ENCODE measurements at places on chromosomes 4 and X.

DNA sequence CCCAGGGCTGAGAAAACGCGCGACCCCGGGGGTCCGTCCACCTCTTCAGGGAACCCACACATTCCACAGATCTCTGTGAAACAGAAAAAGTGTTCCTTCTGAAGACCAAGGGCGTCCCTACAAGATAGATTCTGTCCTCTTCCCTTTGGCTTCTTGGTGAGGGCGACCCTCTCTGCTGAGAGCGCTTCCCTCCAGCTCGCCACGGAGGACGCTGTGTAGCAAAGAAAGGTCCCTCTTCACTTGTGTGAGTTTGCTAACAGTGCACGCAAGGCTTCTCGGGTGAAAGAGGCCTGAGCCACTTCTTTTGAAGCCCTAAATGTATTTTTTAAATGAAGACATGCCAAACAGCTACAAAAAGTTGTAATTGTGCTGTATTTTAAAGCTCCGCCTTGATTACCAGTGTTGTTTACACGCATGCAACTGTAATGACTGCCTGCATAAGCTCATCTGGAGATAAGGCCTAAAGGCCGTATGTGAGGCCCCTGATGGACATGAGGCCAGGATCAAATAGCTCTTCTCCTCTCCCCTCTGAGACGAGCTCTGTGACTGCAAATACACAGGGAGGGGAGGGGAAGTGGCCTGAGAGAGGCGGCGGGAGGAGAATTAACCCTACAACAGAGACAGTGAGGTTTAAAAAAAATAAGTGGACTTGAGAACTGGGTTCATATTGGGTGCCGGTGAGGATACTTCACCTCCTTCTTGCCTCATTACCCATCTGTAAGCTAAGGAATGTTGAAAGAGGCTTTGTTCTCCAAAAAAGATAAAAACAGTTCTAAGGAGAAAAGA is 95.5 kb downstream of the SOWAHB start:
- no peak for DNase-seq

DNA sequence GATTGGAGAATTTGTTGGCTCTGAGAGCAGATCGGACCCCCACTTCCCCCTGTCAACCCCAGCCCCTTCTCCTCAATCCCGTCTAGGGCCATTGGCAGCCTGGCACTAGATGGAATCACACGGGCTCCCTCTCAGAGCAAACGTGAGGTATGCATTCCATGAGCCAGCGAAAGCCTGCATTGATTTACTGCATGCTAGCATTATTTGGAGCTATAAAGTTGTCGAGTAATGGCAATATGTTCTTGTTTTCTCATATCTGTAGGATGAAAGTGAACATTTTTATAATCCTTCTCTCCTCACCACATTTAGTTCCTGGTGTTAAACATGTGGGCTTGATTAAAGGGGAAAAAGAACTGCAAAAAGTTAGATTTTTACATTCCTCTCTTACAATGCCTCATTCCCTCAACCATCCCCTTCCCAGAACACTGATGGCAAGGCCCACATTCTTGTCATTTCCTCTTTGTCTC is 159.2 kb downstream of the SPRY1 start:
- DNase-seq = no peak

GRCh38 chr4:87058356-87059073 is 123.7 kb downstream of the AFF1 start:
- no peak for DNase-seq

GRCh38 chr4:154559494-154560418 is 3.1 kb upstream of the FGB start:
- DNase-seq = no peak

DNA sequence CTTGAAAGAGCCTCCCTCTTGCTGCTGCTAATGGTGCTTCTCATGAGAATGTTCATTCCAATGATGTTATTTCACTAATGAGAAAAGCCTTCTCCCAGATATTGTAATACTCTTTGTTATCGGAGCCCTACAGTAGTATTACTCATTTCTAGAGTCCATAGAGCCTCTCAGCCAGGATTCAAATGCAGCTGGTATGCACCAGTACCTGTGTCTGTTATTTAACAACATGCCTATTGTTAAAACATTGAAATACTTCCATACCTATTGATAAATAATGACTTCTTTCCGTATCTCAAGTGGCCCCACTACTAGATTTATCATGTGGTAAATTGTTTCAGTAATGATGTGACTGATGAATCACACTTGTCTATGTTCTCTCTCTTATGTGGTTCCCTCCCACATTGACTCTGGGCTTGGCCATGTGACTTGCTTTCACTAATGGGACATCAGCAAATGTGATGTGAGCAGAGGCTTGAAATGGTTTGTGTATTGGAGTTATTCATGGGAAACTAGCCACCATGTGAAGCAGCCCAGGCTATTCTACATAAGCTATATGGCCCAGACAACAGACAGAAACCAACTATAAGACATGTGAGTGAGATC is 207.6 kb downstream of the THOC2 start:
- DNase-seq = no peak

- no peak for DNase-seq
These were observed 89.8 kb downstream of the FNIP2 start for GRCh38 chr4:158858410-158859199.

DNA sequence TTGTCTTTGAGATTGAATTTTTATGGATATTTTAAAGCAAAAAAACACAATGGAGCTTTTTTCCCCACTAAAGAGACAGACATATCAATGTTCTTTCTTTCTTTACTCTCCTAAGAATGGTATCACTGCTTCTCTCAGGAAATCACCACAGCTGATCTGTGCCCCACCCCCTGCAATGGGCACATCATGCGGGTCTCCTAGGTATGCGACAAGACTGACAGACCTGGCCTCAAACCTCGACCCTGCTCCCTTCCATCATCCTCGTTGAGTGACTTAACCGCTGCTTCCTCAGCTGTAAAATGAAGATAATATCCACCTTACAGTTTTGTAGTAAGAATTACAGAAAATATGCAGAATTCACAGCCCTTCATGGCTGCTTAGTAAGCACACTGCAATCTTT is 58.3 kb downstream of the LEF1 start:
- no peak for DNase-seq

DNA sequence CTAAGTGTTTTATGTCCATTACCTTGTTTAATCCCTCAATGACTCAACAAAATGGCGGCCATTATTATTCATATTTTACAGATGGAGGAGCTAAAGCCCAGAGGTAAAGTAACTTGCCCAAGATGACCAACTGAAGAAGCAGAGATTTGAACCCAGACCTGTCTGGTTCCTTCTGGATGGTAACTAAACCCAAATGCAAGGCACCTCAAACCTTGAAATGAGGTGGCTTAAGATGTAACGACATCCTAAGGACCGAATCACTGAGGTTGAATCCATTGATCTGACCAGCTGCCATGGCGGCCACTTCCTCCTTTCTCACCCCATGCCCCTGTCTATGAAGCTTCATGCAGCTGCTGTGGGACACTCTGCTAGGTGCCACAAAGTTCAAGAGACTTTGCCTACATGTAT is 932 bp downstream of the TLR10 start:
- no peak for DNase-seq

DNA sequence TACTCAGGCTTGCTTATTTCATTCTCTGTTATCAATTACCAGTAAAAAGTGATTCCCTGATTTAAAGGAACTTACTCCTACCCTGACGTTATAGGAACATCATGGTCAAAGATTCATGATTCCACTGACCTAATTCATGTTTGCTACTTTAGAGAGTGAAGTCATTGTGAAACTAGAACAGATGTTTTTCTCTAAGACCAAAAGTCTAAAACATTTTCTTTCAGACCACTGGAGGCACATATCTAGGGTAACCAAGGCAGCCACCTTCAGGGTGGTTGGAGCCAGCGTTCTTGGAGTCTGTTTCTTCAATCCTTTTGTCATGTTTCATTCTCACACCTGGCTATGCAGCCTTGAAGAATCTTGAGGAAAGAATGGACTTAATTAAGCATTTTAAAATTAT is 77.8 kb downstream of the GALNTL6 start:
- no peak for DNase-seq

DNA sequence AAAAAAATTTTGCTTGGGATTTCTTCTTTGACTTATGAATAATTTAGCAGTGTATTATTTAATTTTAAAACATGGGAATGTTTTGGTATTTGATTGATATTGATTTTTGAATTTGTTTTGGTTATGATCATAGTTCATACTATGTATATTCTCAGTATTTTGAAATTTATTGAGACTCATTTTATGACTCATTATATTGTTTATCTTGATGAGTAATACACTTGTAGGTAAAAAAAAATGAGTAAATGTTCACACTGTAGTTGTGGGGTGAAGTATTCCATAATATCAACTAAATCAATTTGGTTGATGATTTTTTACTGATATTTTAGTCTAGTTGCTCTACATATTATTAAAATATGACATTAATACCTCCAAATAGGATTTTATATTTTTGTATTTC is 1142.2 kb downstream of the ADGRL3 start:
- no peak for DNase-seq

DNA sequence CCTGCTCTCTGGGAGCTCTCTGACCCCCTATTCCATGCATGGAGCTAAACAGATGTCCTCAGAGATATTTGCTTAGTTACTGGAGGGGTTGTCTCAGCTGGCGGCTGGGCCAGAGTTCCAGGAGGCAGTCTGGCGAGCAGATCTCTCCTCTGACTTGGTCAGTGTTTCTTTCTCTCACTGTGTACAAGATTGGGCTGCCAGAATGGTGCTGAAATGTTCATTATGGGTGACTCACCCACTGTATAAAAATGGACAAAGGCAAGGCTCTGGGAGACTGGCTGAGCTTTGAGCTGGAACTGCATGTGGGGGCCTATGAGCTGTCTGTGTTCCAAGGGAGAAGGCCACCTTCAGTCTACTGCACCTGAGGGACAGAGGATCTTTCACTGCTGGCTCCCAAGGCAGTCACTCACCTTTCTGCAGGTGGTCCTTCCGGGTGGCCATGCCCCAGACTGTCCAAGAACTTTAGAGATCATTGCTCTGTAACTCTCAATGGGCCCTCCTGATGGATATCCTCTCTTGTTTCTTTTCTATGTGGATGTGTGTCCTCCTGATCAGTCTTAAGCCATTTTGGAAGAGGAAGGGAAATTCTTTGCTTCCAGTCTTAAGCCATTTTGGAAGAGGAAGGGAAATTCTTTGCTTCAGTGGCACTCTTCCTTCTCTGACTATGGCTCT is 88.2 kb downstream of the CFAP299 start:
- DNase-seq = no peak

GRCh38 chrX:79415056-79415455 is 47.9 kb upstream of the ITM2A start:
- DNase-seq = no peak

- no peak for DNase-seq
These were observed 4.3 kb upstream of the TSPAN5 start for GRCh38 chr4:98662626-98663225.

- DNase-seq = no peak
These were observed 81.4 kb downstream of the AMELX start for GRCh38 chrX:11374570-11374969.

DNA sequence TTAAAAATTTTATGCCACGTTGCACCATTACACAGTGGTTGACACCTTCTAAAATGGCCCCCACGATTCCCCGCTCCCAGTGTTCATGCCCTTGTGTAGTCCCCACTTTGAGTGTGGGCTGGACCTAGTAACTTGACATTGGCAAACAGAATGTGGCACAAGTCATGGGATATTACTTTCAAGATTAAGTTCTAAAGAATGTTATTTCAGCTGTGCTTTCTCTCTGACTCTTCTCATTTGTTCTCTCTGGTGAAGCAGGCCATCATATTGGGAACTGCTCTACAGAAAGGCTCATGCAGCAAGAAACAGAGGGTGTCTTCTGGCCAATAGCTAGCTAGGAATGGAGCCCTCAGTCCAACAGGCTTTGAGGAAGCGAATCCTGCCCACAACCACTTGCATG is 67.1 kb downstream of the ATXN3L start:
- no peak for DNase-seq

DNA sequence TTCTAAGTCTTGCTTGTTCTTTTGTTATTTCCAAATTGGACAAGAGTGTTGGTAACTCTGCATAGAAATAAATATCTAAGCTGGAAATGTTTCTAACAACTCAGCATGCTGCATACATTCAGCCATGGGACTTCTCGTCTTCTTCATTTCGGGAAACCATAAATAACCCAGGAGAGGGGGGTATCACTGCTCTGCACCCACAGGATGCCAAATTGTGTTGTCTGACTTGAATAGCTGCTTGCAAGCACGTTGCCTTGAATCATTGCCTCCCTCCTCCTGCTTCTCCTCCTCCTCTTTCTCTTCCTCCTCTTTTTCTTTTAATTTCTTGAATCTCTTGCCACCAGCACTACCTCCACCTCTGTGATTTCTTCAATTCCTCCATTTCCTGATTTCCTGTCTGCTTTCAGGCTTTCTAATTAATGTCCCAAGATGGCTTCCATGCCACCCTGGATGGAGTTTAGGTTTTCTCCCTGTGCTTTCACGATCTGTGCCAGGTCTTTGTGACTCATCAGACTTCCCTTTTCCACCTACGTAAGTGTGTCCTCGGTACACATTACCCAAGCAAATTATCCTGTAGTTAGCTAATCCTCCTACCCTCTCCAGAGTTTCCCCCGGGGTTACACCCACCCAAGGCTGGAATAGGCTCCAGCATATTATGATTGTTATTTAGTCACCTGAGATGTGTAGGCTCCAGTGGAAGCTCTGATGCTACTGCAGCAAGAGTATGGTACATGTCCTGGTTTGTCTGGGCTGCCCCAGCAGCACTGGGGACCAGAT is 122.6 kb upstream of the VCX3B start:
- no peak for DNase-seq

GRCh38 chrX:50448565-50448964 is 22.1 kb downstream of the DGKK start:
- DNase-seq = no peak

DNA sequence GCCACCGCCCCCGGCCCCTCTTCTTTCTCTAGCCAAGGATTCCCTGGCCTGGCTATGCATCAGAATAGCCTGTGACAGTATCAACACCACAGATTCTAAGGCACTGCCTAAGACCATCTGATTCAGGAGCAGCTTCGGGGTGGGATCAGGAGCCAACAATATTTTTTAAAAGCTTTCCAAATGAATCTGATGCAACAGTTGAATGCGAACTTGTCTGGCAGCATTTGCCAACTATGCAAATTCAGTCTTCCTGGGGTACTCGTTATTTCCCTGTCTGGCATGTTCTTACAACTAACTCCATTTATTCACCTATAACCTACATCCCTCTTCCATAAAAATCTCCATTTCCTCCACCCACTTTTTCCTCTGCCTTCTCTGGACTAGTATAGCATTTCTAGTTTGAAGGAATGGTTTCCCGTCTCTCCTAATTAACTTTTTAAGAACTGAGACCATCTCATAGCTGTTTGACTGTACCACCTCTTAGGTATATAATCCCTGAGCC is 36.2 kb upstream of the UGDH start:
- no peak for DNase-seq

DNA sequence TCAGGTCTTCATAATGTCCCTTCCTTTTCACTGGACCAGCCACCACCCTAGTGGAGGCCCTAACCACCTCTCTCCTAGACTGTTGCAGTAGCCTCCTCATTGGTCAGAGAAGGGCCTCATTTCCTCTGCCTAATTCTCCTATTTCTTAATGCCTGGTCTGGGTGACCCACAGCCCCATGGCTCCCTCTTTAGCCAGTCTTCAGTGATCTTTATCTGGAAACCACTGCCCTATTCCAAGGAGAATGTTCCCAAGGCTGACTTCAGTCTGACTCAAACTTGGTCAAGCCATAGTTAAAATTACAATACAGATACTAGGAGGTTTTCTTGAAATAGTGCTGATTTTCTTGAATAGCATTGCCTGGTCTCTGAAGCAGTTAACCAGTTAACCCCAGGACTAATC is 53.6 kb upstream of the PRPS1 start:
- no peak for DNase-seq

Data from ascending aorta (tissue), 2 donors.